Ovary (tissue), 10 donors: ENCODE measurements at places on chromosomes 1 and 21. TPM values are rescaled to one million over a fixed set of nuclear protein-coding genes. Genes with fewer than 3 reads are reported as not detected.

ZNF678 gene
- 8.8 TPM for total RNA-seq

GNPAT gene
- 34.5 TPM for total RNA-seq

DNA sequence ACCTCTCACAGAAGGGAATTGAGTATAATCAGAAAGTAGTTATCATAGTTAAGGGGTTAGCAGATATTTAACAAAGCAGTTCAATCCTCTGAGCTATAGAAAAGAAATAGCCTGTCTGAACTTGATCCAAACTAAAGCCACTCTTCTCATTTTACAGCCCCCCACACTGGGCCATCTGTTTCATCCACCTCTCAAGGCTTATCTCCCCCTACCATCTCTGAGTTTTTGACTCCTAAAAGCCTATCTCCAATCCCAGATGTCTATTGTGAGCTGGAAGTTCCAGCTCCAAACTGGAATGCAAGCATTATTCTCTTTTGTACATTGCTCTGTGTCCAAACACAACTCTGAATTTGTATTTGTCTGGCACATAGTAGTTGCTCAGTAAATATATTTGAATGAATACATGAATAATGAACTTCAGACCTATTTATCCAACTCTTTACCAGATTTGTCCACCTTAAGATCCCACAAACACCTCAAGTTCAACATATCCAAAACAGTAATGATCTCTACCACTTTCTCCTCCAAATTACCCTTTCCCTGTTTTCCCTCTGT is 98.1 kb downstream of the PLPP3 start:
- DNase-seq = no peak

GRCh38 chr1:240093120-240093961 is 1.7 kb downstream of the FMN2 start:
- no peak for DNase-seq

- DNase-seq = no peak
Observed at GRCh38 chr1:10867914-10868598, 71.6 kb upstream of the CASZ1 start.

- no peak for DNase-seq
Observed at GRCh38 chr1:159594625-159595405, 7.2 kb downstream of the APCS start.

GRCh38 chr1:217062586-217062985 is 339.4 kb upstream of the ESRRG start:
- no peak for DNase-seq

DNA sequence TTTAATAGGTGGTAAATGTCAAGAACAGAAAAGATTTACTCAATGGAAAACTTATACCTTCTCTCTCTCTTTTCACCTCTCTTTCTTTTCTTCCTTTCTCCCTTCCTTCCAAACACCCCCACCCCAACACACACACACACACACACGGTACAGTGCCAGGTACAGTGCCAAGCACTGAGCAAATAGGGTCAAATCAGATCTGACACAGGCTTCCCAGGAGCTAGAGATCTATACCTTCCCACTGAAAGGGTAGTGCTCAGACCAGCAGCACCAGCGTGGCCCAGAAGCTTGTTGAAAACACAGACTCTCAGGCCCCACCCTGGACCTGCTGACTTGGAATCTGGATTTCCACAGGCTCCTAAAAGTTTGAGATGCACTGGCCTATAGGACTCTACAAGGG is 31.9 kb downstream of the IRF2BP2 start:
- no peak for DNase-seq

- no peak for DNase-seq
Observed at GRCh38 chr1:50724626-50725286, 235.3 kb downstream of the FAF1 start.

DNA sequence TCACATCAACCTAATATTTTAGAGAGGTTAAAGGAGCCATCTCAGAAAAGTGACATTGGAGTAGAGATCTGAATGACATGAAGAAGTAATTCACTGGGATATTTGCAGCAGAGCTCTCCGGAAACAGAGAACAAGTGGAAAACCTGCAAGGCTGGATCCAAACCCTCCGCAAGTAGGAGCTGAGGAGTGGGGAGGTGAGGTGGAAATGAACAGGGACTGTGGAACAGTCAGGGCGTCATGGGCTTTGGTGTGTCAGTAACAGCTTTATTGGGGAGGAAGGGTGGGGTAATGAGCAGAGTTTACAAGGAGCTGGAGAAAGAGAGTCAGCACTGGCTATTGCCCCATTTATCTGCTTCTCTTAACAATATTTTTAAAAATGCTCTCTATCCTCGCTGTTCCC is 9.3 kb upstream of the IVL start:
- no peak for DNase-seq

- no peak for DNase-seq
Observed at GRCh38 chr1:18947570-18947969, 8.9 kb downstream of the IFFO2 start.

GRCh38 chr1:105636052-105636451 is 1420.4 kb upstream of the PRMT6 start:
- no peak for DNase-seq

- no peak for DNase-seq
Observed at GRCh38 chr1:63813829-63814277, 40.0 kb downstream of the ROR1 start.
